ENCODE measurements at places on chromosomes 1 and 21. TPM values are rescaled to one million over a fixed set of nuclear protein-coding genes. Genes with fewer than 3 reads are reported as not detected.

- peak; percentile 56 for DNase-seq
Measured at GRCh38 chr21:41366522-41367151, 4.8 kb downstream of the MX2 start.

The OR2M4 gene
- total RNA-seq = not detected

The SLC2A5 gene
- total RNA-seq = 0.39 TPM

The DENND1B gene
- 10.2 TPM for total RNA-seq

- DNase-seq = no peak
Measured at GRCh38 chr1:51600965-51601364, 15.9 kb upstream of the OSBPL9 start.

DNA sequence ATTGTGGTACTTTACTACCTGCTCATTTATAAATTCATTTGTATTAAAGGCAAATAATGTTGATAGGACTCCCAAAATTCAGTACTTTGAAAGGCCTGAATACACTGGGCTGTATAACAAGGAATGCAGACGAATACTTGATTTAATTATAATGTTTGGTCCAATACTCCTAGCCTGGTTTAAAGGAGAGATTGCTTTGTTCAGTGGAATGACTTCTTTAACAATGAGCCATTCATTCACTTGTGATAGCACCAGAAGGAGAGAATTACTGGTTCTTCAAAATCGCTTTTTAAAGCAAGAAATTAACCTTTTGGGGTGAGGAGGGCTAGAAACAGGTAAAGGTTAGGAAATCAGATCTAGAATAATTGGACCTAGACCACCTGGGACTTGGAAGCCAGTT is 28.3 kb upstream of the ENAH start:
- no peak for DNase-seq

The GBP5 gene
- total RNA-seq = not detected

The GJA5 gene
- not detected for total RNA-seq

The TRIM17 gene
- 1.8 TPM for total RNA-seq

GRCh38 chr1:178361847-178362246 is 134.9 kb downstream of the CLEC20A start:
- no peak for DNase-seq

The C1orf185 gene
- total RNA-seq = not detected

- DNase-seq = no peak
Measured at GRCh38 chr1:94319319-94320102, 82.1 kb upstream of the ARHGAP29 start.

DNA sequence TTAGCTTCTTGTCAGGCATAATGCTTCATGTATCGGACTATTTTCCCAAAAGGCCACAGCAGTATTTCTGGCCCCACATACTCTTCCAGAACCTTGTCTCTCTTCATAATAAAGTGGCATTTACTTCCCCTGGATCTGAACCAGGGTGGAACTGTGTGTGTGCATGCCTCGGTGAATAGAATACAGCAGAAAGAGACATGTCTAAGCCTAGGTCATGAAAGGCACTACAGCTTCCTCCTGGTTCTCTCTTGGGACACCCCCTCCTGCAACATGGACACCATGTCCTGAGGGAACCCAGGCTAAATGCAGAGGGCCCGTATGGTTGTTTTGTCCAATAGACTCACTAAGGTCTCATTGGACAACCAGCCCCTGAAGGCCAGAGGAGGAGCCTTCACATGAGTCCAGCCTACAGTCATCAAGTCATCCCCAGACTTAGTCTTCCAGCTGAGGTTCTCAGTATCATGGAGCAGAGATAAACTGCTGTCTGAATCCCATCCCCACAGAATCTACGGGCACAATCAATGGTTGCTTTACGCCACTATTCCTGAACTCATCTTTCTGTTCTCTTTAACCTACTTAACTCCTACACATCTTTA is 35.0 kb downstream of the USP24 start:
- no peak for DNase-seq

- no peak for DNase-seq
Measured at GRCh38 chr1:29457496-29458368, 221.4 kb downstream of the PTPRU start.

GRCh38 chr1:188665477-188665876 is 1812.2 kb downstream of the BRINP3 start:
- no peak for DNase-seq

DNA sequence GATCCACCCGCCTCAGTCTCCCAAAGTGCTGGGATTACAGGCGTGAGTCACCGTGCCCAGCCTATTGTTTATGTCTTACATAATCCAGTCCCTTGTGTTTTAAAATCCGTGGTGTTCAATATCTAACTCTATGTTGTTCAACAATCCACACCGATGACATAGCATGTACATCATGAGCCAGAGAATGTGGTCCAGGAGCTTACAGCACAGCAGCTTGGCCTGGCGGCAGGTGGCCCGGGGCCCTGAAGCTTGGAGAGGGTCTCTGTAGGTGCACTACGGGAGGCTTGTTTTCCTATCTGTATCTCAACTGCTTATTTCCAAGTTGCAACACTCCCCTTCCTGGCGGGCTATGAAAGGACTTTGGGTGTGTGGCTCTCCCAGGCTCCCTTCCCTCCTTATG is 138.4 kb downstream of the ADSS2 start:
- no peak for DNase-seq

The PRPF38B gene
- total RNA-seq = 35.0 TPM

DNA sequence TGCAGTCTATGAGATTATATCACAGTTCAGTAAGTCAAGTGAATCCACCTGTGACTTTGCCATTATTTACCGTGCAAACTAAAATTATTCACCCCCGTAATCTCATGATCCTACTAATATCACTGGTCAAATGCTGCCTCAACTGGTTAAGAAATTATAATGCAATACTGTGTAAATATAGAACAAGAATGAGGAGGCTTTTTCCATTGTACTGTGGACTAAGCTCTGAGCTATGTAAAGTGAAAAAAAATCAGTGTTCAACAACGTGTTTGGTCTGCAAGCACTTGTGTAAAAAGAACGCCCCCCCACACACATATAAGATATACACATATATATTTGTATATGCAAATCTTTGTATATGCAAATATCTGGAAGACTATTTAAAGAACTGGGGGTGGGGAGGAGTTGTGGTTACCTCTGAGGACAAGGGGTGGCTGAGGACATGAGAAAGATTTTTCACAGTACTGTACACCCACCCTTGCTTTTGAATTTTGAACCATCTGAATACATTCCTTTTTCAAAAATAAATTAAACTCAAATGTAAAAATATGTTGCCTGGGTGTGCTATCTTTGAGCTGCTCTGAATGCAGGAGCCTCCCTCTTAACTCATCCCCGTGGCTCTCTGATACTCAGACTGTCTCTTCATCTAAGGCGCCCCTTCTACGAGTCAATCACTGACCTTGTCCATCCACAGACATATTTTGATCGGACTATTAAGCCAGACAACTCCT is 57.0 kb downstream of the PTP4A2 start:
- no peak for DNase-seq

GRCh38 chr1:33433509-33434362 is 2.8 kb upstream of the PHC2 start:
- DNase-seq = no peak

The PTTG1IP gene
- 328 TPM for total RNA-seq

DNA sequence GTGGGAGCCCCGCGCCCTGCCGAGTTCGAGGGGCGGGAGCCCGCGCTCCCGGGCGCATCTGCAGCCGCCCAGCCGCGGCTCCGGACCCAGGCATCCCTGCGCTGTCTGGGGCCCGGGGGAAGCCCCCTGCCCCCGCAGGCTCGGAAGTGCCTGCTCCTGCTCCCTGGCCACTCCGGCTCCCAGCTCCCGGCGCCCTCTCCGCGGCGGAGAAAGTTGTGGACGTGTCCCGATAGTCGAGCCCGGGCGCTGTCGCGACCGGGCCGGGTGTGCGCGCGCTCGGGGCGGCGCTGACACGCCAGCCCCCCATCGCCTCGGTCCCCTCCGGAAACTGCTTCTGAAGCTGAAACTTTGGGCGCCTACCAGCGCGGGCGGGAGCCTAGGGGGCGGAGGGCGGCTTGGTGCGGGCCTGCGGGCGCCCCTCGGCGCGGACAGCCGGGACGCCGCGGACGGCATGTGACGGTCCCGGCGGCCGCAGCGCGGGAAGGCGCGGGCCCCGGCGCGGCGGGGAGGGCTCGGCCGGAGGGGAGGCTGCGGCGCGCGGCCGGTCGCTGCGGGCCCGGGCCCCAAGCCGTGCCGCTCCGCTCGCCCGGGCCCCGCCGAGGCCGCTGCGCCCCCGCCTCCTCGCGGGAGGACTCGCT is 515 bp downstream of the MAN1C1 start:
- peak; percentile 80 for DNase-seq

DNA sequence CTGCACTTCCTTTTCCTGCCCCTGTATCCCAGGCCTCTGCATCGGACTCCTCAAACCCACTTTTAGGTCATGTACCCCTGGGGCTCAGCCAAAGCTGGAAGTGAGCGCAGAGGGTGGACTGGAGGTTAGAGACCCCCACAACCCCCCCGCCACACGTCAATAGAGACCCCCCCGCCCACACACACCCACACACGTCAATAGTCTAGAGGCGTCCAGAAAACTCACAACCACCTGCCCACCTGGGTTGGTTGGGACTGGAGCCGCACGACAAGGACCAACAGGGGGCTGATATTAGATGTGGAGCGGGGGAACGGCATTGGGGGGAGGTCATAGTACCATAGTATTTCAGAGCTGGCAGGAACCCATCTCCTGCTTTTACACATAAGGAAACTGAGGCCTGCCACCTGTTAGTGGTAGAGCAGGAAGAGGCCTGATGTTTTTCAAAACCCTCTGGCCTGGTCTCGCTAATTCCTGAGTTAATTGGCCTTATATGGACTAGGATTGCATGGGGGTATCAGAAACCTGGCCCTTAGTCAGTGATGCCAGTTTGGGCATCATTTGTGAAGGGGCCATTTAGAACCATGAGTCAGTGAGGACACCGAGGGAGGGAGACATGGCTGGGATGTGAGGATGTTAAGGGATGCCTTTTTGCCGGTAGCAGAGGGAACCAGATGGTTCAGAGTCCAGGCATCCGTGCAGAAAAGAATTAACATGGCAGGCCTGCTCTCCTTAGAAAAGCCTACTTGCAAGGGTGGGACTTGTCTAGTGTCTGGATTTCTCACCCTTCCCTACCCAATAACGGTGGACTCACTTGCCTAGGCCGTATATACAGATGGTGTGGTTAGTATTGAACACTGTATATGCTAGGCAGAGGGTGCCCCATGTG is 1.1 kb downstream of the NENF start:
- DNase-seq = no peak

The PBX1 gene
- 27.9 TPM for total RNA-seq

GRCh38 chr1:226217273-226217672 is 6.2 kb upstream of the MIXL1 start:
- DNase-seq = no peak

DNA sequence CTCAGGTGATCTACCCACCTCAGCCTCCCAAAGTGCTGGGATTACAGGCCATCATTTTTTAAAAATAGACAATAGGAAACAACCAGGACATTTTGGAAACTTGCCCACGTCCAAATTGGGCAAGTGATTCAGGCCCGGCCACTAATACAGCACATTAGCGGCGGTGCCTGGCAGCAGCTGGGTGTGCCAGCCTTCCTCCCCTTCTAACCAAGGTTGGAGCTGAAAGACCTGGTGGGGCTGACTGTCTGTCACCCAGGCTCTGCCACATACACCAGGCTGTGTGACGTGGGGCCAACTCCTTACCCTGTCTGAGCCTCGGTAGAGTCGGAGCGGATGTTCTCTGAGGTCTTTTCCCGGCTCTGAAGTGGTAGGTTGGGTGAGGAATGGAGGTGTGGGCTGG is 29.6 kb upstream of the TMEM51 start:
- DNase-seq = no peak

Data from osteocyte (in vitro differentiated cells).